Fibroblast of lung (primary cell): ENCODE measurements at places on chromosomes 7 and 10. TPM values are rescaled to one million over a fixed set of nuclear protein-coding genes. Genes with fewer than 3 reads are reported as not detected.

SEMA4G gene
- total RNA-seq, result 0.51 and 1.8 TPM in 2 replicates

SPDYE9 gene
- total RNA-seq, result not detected in 2 replicates

MEOX2 gene
- total RNA-seq, result 0.50 and 1.5 TPM in 2 replicates

METTL2B gene
- 25.4 and 30.9 TPM in 2 replicates for total RNA-seq

SYT15 gene
- under 0.01 TPM in 2 replicates for total RNA-seq

TMEM176A gene
- total RNA-seq, result 14.2 and 61.1 TPM in 2 replicates

SDK1 gene
- total RNA-seq, result 3.6 and 8.6 TPM in 2 replicates

ACTA2 gene
- total RNA-seq, result 78.4 and 78.6 TPM in 2 replicates

GRCh38 chr7:25820432-25821040 is 331.5 kb upstream of the NFE2L3 start:
- H3K4me3 ChIP-seq, result no peak overlapping the region
- no peaks in the 10 kb centered on the region for H3K27me3 ChIP-seq
- H3K4me1 ChIP-seq, result no peaks in the 10 kb centered on the region
- no peak overlapping the region for H3K27ac ChIP-seq
- no peaks in the 10 kb centered on the region for H3K36me3 ChIP-seq

- H3K27me3 ChIP-seq, result no peaks in the 10 kb centered on the region
- H3K27ac ChIP-seq, result no peak overlapping the region
Observed at GRCh38 chr7:137798073-137798763, 48.6 kb downstream of the DGKI start.

GRCh38 chr7:30168835-30169573 is 34.2 kb downstream of the MTURN start:
- H3K36me3 ChIP-seq, result no peaks in the 10 kb centered on the region
- H3K27ac ChIP-seq, result peak overlapping the region; percentile 54
- no peaks in the 10 kb centered on the region for H3K27me3 ChIP-seq
- no peak overlapping the region for H3K4me3 ChIP-seq

DNA sequence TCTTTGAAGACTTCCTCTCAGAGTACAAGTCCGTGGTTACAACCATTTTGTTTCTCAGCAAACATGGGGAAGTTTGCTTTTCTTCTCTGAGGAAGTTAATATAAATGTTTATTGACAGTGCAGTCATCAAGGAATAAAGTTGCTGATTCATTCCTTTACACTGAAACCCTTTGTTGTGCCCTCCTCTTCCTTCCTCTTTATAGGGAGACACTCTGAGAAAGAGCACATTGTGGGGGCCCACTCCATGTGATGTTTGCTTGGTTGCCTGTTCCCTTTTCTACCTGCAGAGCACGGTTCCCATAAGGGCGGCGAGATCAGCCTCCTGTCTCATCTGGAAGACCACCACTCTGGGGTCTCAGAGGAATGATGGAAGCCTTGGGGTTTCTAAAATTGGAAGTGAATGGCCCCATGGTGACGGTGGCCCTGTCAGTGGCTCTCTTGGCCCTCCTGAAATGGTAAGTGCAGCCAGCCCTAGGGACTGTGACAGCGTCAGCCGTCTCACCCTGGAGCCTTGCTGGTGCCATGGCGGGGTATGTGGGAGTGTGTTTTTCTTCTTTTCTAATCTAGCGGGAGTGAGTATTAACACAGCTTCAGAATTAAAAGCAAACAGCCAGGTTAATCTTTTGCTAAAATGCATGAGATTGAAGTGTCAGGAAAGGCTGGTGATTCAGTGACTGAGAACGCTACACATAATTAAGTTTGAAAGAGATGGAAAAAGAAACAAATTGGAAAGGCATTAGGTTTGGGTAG is at the start of gene TBXAS1:
TSS of gene TBXAS1 (plus strand) at position 240 of the 750 bp plus-strand sequence. CDS start at position 367, 127 bp downstream.
- no peak within 1 kb of the TSS for H3K27ac ChIP-seq
- DNase-seq, result no peak
- H3K36me3 ChIP-seq, result no peaks in the 10 kb centered on the region
- H3K27me3 ChIP-seq, result no peaks in the 10 kb centered on the region

DNA sequence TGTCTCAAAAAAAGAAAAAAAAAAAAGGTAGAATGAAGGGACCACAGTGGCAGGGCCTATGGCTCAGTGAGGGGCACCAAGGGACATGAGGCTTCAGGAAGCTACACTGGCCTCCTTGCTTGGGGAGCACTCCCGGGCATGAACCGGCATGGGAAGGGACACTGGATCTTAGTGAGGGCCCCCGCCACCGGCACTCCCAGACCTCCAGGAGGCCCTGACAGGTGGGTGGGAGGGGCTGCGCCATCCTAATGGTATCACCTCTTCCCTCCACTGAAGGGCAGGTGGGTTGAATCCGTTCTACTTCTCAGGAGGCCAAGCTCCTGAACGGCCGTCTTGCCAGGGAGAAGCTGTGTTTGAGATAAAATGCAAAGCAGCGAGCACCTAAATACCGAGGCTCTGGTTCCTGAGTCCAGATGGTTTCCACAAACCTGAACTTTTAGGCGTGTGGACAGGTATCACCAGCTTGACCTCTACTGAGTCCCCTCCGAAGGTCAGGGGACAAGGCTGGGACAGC is 69.8 kb downstream of the C10orf143 start:
- H3K27me3 ChIP-seq, result no peaks in the 10 kb centered on the region
- H3K4me1 ChIP-seq, result no peaks in the 10 kb centered on the region
- no peak for DNase-seq
- no peak overlapping the region for H3K27ac ChIP-seq

GRCh38 chr10:44437840-44438511 is 53.1 kb upstream of the CXCL12 start:
- no peaks in the 10 kb centered on the region for H3K4me1 ChIP-seq
- DNase-seq, result no peak
- no peak overlapping the region for H3K27ac ChIP-seq
- no peaks in the 10 kb centered on the region for H3K36me3 ChIP-seq

- H3K4me3 ChIP-seq, result no peak overlapping the region
- H3K4me1 ChIP-seq, result peaks cover 3% of the 10 kb centered on the region
Observed at GRCh38 chr10:48574322-48574796, 30.5 kb downstream of the ARHGAP22 start.

- H3K4me3 ChIP-seq, result no peak overlapping the region
- H3K36me3 ChIP-seq, result no peaks in the 10 kb centered on the region
- DNase-seq, result no peak
Observed at GRCh38 chr7:157837561-157837960, 500.8 kb downstream of the DNAJB6 start.

DNA sequence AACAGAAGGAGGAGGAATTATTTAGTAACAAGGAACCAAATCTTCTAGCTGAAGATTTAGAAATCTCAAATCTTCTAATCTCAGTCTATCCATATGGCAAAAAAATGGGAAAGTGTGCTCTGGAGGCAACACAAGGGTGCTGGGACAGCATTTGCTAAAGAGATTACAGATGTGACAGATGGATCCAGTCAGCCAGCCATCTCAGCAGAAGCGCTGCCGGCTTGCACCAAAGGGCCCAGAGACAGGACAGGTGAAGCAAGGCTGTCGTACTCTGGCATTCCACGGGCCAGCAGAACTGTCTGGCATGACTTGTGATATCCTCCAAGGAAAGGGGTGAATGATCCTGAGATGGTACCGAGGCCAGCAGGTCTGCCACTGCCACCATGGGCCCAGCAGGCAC is 45.7 kb upstream of the GJD4 start:
- H3K27ac ChIP-seq, result no peak overlapping the region
- no peaks in the 10 kb centered on the region for H3K36me3 ChIP-seq
- no peaks in the 10 kb centered on the region for H3K27me3 ChIP-seq
- no peak for DNase-seq
- H3K4me3 ChIP-seq, result no peak overlapping the region

DNA sequence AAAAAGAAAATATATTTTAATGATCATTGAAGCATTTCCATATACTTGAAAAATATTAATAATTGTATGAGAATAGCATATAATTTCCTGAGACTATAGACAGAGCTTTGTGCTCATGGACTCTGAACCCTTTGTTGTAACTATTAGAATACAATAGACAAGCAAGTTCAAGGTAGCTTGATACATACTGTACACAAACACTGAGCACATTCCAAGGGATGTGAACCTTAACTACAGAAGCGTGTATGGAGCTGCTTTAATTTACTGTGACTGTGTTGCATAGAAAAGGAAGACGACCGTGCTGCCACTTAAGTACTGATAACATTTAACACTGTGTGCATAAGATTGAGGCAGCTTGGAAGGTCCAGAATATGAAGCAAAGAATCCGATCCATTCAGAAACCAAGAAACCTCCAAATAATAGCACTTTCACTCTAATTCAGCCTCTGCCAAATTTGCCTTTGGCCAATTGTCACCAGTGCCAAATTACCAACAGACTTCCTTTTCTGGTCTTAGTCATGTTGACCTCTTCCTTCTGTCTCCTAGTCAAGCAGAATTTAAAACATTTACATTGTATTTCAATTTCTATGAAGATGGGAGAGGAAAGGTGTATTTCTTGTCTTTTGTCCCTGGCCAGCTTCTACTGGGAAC is 566.1 kb upstream of the GALNT17 start:
- no peaks in the 10 kb centered on the region for H3K4me1 ChIP-seq
- H3K4me3 ChIP-seq, result no peak overlapping the region
- H3K27me3 ChIP-seq, result no peaks in the 10 kb centered on the region
- no peak for DNase-seq

- peak overlapping the region; percentile 35 for H3K27ac ChIP-seq
- DNase-seq, result peak; percentile 45
- H3K4me3 ChIP-seq, result peak overlapping the region; percentile 13
Observed at GRCh38 chr7:17142831-17143541, 155.5 kb upstream of the AHR start.

DNA sequence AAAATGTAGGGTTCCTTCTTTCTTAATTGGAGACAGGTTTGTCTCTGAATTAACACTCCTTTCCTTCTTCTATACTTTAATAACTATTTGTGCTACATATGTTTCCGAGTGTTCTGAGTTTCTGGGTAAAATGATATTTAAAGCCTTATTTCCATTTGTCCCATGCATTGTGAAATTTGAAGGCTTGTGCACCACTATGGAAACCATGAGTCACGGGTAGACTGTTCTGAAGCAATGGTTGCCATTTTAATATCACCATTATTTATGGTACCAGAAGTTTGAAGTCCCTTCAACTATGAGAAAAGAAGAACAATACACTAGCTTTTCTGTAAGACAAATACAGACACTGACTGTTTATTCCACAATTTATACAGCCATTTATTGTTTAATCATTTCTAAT is 44.7 kb upstream of the ZEB1 start:
- H3K4me1 ChIP-seq, result no peaks in the 10 kb centered on the region
- no peak overlapping the region for H3K4me3 ChIP-seq
- H3K27ac ChIP-seq, result no peak overlapping the region
- H3K36me3 ChIP-seq, result no peaks in the 10 kb centered on the region
- peak; percentile 24 for DNase-seq

GRCh38 chr10:5968037-5968680 is 9.2 kb downstream of the IL15RA start:
- no peaks in the 10 kb centered on the region for H3K27me3 ChIP-seq
- no peak overlapping the region for H3K27ac ChIP-seq
- no peaks in the 10 kb centered on the region for H3K4me1 ChIP-seq
- DNase-seq, result no peak
- no peak overlapping the region for H3K4me3 ChIP-seq

DNA sequence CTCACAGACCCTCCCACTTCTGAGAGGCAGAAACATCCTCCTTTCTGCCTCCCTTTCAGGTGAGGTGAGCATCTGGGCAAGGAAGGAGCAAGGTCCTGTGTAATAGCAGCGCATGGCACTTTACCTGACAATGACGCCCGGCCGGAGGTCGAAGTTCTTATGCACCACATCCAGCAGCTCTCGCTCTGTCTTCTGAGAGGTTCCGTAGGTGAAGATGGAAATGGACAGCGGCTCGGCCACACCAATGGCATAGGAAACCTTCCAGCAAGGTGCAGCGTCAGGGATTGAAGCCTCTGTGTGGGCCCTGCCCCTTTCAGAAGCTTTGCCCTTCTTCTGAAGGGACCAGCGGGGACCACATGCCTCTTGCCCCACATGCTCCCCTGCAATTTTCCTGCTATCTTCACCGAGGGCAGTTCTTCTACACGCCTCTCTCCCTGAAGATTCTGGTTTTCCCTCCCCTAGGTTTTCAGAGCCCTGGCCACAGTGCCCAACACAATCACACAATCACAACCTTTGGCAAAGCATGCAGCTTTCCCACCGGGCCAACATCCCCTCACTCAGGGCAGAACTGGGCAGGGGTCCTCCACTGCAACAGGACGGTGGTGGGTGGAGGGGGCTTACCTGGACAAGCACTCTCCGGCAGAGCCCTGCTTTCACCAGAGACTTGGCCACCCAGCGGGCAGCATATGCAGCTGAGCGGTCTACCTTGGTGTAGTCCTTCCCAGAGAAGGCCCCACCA is 14.9 kb downstream of the MAT1A start:
- no peaks in the 10 kb centered on the region for H3K4me1 ChIP-seq
- no peak overlapping the region for H3K27ac ChIP-seq
- H3K27me3 ChIP-seq, result no peaks in the 10 kb centered on the region
- H3K4me3 ChIP-seq, result no peak overlapping the region

GRCh38 chr10:126777714-126778113 is 107.2 kb upstream of the C10orf90 start:
- DNase-seq, result no peak
- no peak overlapping the region for H3K4me3 ChIP-seq

- H3K4me3 ChIP-seq, result no peak overlapping the region
- DNase-seq, result no peak
- no peak overlapping the region for H3K27ac ChIP-seq
- H3K27me3 ChIP-seq, result no peaks in the 10 kb centered on the region
- no peaks in the 10 kb centered on the region for H3K4me1 ChIP-seq
Observed at GRCh38 chr7:18064242-18064838, 36.7 kb upstream of the PRPS1L1 start.

- H3K27ac ChIP-seq, result no peak overlapping the region
- no peaks in the 10 kb centered on the region for H3K36me3 ChIP-seq
- no peaks in the 10 kb centered on the region for H3K4me1 ChIP-seq
- no peak overlapping the region for H3K4me3 ChIP-seq
- DNase-seq, result peak; percentile 3
Observed at GRCh38 chr7:5139998-5140397, 50.0 kb upstream of the WIPI2 start.

- H3K27me3 ChIP-seq, result no peaks in the 10 kb centered on the region
- H3K27ac ChIP-seq, result no peak overlapping the region
- H3K36me3 ChIP-seq, result no peaks in the 10 kb centered on the region
- H3K4me3 ChIP-seq, result no peak overlapping the region
- peak; percentile 63 for DNase-seq
- H3K4me1 ChIP-seq, result peaks cover 14% of the 10 kb centered on the region
Observed at GRCh38 chr10:44986670-44987069, 8.1 kb upstream of the DEPP1 start.

- H3K27ac ChIP-seq, result no peak overlapping the region
- no peaks in the 10 kb centered on the region for H3K36me3 ChIP-seq
- no peaks in the 10 kb centered on the region for H3K4me1 ChIP-seq
Observed at GRCh38 chr10:43753397-43754061, 104.8 kb upstream of the ZNF32 start.
